Esophagus (tissue), 2 donors: ENCODE measurements at places on chromosomes 1 and 21. TPM values are rescaled to one million over a fixed set of nuclear protein-coding genes. Genes with fewer than 3 reads are reported as not detected.

The NR1I3 gene
- 0.07 TPM for polyA plus RNA-seq

The PRMT2 gene
- 54.7 TPM for polyA plus RNA-seq

The TTC3 gene
- 16.9 TPM for polyA plus RNA-seq

The GORAB gene
- 6.2 TPM for polyA plus RNA-seq

The FOXO6 gene
- 0.28 TPM for polyA plus RNA-seq

The PTPN7 gene
- polyA plus RNA-seq, result 1.6 TPM

The BCAR3 gene
- polyA plus RNA-seq, result 9.4 TPM

The IFT25 gene
- 18.9 TPM for polyA plus RNA-seq

The ARHGEF19 gene
- 31.1 TPM for polyA plus RNA-seq

The TMCC2 gene
- 0.59 TPM for polyA plus RNA-seq

The TP73 gene
- polyA plus RNA-seq, result 6.0 TPM

The SLC30A2 gene
- polyA plus RNA-seq, result not detected

The LCE1F gene
- not detected for polyA plus RNA-seq

The TLCD4 gene
- polyA plus RNA-seq, result 0.46 TPM
